Ecto neural progenitor cell (in vitro differentiated cells): ENCODE measurements at places on chromosomes 1 and 21.

DNA sequence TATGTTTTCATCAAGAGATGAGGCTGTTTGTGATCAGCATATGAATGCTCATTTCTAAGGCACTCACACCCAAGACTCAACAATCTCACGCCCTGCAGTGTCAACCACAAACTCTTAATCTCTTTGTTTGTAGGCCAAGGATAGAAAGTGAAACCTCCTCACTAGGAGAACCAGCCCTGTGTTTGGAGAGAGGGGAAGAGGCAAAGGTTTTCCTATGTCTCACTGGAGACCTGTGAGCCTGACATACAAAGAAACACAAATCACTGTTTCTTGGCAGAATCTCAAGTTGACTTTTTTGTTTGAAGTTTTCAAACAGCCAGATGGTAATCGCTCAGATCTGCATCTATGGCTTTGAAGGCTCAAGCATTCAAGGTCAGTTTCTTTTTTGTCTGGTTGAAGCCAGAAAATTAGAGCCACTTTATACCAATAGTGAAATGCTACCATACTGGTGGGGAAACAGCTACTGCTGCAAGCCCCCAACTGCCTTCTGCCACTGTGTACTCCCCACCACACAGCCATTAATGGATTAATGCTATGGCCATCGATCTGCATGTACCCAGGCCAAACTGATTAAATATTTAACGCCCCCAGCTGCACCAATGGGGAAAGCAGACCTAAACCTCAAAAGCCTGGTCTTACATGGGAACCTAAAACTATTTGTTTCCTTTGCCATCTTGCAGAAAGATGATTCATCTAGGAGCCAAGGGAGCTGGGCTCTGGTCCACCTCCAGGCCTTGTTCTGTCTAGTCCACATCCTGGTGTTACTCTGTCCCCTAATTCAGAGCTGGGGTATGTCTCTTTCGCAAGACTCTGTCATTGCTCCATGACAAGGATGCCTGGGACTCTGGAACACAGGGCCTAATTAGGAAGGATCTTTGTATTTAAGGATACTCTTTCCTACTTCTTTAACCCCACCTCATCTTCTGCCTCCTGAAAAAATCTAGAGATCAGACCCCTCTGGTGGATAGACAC lies 16.3 kb downstream of the PDZK1 start:
- no peak for DNase-seq

DNA sequence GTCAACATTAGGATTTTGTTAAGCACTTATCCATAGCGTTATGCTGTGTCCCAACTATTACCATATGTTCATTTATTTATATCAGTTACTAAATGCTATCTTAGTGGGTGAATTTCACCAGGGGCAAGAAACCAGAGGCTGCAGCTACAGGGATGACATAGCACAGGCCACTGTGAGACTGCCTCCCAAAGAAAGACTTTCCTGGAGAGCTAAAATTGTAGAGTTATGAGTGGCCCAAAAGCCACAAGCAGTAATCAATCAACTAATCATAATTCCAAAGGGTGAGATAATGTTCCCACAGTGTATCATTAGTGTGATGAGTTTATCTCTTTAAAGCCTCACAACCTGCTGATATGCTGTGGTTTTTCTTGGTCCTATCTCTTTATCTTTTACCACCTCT lies 3.8 kb upstream of the TGFB2 start:
- no peak for DNase-seq

- DNase-seq, result no peak
These were observed 59.3 kb downstream of the AK4 start for GRCh38 chr1:65207317-65207716.

DNA sequence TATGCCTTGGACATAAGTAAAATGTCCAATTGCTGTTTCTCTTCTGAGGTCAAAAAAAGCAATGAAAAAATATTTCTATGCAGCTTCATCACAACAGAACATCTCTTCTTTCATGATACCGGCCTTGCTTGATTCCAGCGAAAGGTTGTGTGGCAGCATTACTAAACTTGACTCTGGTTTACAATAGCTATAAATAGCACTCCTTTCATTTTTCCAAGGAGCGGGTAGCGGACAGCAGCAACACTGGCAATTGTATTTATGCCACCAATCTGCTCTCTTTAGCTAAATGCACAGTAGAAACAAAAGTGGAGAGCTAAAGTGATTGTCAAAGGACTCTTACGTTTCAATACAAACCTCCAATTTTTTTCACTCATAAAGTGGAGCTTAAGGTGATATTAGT lies 7.5 kb upstream of the DAB1 start:
- DNase-seq, result no peak

DNA sequence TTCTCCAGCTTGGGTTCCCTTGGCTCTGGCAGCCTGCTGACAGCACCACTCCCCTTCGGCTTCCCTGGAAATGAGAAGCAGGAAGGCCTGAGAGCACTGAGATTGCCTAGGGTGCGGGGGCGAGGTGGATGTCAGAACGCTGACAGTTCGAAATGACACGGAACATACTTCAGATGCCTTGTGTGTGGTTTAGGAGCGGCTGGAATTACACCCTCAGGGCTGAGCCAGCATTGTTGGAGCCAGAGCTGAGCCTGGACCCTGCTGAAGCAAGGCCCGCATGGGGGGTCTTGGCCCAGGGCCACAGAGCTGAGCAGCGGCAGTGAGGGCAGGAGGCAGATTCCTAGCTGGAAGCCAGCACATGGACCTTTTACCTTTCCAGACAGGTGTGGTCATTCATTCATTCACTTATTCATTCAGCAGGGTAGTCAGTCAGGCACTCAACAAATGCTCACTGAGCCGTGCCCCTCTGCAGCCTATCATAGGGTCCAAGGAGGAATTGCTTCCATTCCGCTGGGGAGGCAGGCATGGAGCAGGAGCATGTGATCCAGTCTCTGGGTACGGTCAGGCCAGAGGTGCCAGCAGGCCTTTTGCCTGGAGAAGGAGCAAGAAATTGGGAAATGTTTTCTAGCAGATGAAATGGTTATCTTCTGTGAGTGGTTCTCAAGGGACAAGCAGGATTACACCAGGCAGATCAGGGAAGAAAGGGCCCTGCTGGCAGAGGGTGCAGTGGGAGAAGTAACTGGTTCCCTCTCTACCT lies 6.6 kb upstream of the FOXE3 start:
- peak; percentile 71 for DNase-seq

- no peak for DNase-seq
These were observed 75.0 kb downstream of the XCL2 start for GRCh38 chr1:168468822-168469221.

GRCh38 chr1:202704601-202705000 lies 5.7 kb downstream of the SYT2 start:
- DNase-seq, result no peak

DNA sequence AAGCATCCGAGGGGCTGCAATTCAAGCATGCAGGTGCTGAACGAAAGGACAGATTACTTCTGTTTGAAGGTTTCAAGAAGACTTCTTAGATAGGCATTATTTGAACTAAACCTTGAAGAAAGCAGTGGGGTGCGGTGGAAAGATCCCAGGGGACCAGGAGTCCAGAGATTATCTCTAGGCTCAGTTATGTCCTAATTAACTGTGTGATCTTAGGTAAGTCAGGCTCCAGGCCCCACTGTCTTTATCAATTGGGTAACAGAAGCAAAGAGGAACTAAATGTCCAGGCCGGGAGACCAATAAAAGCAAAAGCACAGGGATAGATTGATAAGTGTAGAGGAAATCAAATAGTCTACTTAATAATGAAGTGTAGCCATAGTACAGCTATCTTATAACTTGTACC lies 72.9 kb upstream of the CDC42BPA start:
- no peak for DNase-seq

DNA sequence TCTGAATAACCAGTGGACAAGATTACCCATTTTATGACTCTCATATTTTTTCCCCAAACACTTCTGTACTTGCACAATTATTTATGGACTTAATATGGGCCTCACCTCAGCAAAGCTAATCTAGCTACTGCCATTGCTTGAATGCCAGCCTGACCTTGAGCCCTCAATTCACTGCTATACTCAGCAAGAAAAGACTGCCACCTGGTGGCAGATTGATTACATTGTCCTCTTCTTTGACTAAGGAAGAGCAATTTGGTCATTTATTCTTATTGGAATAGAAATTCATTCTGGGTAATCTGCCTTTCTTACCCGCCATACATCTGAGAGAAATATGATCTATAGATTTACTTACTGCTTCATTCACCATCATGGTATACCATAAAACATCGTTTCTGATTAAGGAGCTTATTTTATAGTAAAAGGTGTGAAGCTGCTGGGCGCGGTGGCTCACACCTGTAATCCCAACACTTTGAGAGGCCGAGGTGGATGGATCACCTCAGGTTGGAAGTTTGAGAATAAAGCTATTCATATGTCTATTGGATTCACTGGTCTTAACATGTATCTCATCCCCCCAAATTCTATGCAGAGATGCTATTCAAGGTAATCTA lies 32.9 kb upstream of the DIPK1A start:
- peak; percentile 52 for DNase-seq

DNA sequence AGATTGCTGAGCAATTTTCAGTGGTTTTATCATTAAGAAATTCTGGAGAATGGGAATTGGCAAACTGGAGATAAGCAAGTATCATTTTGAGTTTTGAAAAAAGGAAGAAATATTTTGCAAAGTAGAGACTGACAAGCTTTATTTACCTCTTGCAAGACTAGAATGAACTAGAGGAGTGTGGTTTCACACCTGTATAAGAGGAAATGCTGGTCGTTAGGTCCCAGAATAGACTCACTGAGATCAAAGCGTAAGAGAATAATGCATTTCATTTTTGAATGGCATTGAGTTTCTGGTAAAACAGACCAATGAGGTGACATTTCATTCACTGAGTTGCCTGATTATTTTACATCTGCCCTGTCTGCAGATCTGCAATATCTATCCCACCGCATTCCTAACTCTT lies 308.1 kb downstream of the ADGRL2 start:
- no peak for DNase-seq

- no peak for DNase-seq
These were observed 57.8 kb upstream of the USP24 start for GRCh38 chr1:55272994-55273393.

DNA sequence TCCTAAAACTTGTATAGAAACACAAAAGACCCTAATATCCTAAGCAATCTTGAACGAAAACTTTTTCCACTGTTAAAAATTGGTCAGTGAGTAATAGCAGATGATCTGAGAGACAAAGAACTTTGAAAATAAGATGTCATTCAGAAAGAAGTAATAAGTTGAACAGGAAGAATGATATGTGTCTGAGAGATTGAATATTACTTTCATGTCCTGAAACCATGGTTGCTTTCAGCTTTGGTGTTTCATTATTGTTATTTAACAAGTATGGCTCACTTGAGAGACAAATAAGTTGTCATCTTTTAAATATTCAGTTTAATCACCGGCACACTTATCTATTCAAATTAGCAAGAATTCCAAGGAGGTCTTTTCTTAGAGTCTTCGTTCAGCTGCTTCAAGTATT lies 11.4 kb downstream of the PRKACB start:
- DNase-seq, result no peak

DNA sequence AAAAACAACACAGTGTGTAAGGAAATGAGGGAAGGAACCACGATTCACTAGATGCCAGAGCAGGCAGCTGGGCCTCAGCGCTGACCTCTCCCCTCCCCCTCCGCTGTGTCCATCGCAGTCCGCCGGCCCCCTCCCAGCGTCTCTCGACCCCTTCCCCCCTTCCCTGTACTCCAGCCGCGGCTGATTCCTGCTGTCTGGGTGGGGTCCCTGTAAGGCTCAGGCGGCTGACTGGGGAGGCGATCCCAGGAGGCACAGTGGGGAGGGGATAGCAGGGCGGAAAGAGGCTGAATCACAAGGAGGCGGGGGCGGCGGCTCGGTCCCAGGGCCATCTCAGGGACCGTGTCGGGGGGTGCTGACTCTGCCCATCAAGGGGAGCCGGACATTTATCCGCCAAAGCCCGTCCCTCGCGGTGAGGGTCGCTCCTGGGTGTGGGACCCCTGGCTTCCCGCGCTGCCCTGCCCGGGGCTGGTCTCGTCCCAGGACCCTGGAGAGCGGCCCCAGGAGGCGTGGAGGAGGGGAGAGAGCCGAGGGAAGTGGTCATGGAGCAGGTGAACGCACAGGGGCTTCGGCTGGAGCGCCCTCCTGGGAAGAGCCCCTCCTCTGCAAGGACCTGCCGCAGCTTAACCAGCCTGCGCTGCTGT lies 241.9 kb downstream of the PTPRU start:
- peak; percentile 69 for DNase-seq

DNA sequence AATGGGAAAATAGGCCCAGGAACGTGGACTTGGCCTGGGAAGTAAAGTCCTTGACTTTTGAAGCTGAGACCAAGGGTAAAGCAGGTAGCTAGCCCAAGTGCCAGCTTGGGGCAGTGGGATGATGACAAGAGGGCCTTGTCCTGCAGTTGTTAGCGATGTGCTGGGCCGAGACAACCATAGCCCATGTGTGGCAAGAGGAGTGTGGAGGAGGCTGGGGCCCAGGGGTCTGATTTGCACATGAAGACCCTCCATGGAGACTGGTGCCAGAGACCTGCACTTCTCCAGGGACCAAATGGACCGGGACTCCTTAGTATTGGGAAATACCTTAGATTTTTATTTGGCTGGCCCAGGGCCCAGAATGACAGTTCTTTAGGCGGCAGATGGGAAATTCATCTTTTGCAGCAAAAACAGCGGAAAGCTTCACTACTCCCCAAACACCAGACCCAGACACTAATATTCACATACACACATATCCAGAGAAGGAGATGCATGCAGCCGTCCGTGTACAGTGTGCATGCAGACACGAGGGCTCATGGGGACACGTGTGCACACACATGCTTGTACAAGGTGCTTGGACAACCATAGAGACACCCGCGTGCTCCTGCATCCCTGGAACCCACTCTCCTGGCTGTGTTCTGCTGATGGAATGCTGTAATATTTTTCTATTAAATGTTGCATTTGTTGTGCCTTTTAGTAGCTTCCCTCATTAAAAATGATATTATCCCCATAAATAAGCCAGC lies 78.1 kb upstream of the CSF3R start:
- peak; percentile 13 for DNase-seq

- DNase-seq, result no peak
These were observed 7.2 kb upstream of the ACTRT2 start for GRCh38 chr1:3014050-3014440.

- no peak for DNase-seq
These were observed 2.6 kb upstream of the SH3GLB1 start for GRCh38 chr1:86701731-86702130.

- DNase-seq, result no peak
These were observed 150.1 kb downstream of the PLA2G4A start for GRCh38 chr1:186978596-186979556.

DNA sequence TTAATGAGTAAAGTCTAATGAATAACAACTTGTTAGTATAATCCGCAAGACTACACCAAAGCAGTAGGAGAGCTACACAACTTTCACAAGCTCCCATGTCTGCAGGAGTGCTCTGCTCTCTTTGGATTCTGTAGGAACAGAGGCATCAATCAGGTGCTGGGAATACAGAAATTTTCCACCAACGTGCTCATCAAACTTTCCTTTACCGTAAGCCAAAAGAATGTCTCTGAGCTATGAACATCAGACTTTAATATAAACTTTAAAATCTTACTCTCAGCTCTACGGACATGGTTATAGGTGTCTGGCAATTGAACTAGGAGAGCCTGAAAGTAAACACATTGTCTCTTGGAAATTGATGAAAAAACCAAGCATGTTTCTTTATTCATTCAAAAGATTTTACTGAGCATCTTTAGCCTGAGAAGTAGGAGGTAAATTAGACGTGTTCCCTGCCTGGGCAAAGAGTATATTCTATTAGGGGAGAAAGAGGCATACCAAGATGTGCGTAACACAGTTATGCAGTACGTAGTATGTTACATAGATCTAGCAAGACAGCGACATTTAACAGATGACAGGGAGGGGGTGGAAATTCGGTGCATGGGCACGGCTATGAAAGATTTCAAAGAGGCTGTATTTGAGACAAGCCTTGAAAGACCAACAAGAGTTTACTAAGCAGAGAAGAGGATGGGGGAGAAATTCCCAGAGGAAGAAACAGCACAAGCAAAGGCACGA lies 85.2 kb downstream of the TM2D1 start:
- DNase-seq, result no peak

- no peak for DNase-seq
These were observed 138.2 kb downstream of the EDEM3 start for GRCh38 chr1:184616504-184616903.
